Posterior cingulate gyrus (tissue), 11 donors: ENCODE measurements at places on chromosomes 7 and 10.

GRCh38 chr10:3442451-3442990 is 269.9 kb upstream of the PITRM1 start:
- DNase-seq = no peak

GRCh38 chr7:114854369-114854768 is 67.5 kb upstream of the MDFIC start:
- no peak for DNase-seq

GRCh38 chr7:128424686-128425275 is 15.0 kb upstream of the IMPDH1 start:
- no peak for DNase-seq

DNA sequence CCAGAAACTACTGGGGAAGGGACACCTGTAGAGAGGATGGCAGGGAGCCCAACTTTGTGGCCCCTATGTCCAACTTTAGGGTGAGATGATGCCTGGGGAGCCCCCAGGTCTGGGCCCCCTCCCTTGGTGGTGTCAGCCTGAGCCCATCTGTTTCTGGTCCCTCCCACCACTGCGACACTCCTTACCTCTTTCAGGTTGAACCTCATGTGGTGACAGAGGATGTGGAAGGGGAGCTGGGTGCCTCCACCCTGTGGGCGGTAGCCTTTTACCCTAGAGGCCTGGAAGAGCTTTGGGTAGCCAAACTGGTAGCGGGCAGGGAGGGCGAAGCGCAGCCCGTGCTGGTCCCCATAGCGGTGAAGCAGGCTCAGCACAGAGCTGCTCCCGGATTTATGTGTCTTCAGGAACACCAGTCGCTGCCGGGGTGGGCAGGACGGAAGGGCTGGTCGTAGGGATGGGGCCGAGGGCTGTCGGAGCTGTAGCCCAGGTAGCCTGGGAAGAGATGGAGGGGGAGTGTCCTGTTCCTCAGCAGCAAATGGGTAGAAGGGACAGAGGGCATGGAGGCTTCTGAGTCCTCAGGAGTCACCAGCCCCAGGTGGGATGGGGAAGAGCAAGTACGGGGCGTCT is 2.0 kb downstream of the GAL3ST4 start:
- DNase-seq = no peak

- no peak for DNase-seq
Measured at GRCh38 chr10:4107285-4107851, 322.4 kb upstream of the KLF6 start.

GRCh38 chr10:83212632-83213334 is 926.5 kb upstream of the GHITM start:
- no peak for DNase-seq

DNA sequence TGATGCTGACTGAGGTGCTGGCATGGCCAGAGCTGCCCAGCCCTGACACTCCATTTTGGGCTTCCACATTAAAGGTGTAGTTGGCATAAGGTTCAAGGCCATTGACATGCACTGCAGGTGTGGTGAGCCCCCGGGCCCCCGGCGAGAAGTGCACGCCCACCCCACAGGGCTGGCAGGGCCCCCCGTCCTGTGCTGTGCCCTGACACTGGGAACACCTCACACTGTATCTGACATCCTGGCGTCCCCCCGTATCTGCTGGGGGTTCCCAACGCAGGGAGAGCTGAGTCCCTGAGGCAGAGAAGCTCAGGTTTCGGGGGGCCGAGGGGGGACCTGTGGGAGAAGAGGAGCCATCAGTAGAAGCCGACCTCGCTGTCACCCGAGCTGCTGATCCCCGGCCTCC is 10.0 kb downstream of the EPHA1 start:
- no peak for DNase-seq

DNA sequence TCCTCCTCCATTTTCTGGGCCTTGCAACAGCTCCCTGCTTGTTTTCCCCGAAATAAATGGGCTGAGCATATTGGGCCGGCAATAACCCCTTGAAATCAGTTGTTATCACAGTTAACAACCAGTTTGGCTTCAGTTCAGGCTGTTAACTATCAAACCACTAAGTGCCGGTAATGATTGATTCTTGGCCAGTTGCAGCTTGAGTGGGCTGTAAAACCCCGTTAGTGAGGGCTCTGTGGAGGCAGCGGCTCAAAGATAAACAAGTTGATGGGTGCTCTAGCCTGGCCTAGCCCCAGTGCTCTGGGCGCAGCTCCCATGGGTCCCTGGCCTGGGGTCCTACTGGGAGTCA is 8.3 kb downstream of the FGF8 start:
- DNase-seq = no peak

GRCh38 chr10:110918269-110918642 is 724 bp downstream of the BBIP1 start:
- DNase-seq = peak; percentile 94

DNA sequence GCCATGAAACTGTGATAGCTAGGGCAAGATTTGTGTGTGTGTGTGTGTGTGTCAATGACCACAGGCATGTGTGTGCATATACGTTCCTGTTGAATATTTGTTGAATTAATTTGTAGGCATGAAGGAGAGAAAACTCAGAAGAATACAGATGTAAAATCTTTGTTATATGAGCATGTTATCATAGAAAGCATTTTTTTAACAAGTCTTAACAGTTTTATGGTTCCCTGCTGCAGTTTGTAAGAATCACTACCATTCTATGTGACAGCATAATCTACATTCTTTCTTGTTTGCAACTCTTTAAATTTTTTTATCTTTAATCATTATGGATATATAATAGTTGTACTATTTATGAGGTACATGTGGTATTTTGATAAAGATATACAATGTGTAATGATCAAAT is 130.3 kb downstream of the CD36 start:
- no peak for DNase-seq

- no peak for DNase-seq
Measured at GRCh38 chr7:43904533-43905208, 1.7 kb downstream of the URGCP start.

- DNase-seq = no peak
Measured at GRCh38 chr7:106568680-106569499, 92.1 kb downstream of the CCDC71L start.

DNA sequence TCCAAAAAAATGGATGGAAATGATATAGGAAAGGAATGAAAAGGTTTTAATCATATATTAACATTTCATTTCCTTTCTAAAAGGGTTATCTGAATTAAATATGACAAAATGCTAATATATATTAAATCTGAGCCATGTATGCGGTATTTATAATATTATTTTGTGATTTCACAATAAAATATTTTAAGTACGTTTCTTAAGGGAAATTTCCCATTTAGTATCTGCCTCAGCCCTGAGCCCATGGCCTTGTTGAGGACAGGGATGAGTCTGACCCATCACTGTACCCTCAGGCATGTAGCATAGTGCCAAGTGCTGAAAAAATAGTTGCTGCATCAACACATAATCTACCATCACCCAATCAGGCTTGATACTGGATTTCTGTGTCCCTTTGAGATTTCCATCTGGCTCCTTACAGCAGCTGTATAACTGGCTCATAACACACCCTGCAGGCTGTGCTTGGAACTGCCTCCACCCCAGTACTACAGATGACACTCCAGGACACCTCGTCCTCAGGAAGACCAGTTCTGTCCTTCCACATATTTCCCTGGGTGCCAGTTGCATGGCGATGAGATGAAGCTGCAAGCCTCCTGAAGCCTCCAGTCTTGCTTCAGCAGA is 59.4 kb upstream of the ASAH2 start:
- no peak for DNase-seq

DNA sequence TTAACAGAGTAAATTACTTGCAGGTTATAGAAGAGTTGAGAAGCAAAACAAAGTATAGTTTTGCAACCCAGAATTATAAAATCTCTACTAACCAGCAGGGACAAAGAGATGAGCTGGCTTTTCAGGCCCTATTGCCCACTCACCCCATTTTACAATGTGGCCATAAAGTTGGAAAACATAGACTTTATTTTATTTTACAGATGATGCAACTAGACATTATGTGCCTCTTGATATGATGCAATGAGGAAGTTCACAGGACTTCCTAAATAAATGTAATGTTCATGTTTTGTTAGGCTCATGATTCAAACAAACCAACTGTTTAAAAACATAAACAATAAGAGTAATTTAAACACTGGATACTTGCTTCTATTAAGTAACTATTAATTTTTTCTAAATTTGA is 141.1 kb upstream of the WNT16 start:
- no peak for DNase-seq

DNA sequence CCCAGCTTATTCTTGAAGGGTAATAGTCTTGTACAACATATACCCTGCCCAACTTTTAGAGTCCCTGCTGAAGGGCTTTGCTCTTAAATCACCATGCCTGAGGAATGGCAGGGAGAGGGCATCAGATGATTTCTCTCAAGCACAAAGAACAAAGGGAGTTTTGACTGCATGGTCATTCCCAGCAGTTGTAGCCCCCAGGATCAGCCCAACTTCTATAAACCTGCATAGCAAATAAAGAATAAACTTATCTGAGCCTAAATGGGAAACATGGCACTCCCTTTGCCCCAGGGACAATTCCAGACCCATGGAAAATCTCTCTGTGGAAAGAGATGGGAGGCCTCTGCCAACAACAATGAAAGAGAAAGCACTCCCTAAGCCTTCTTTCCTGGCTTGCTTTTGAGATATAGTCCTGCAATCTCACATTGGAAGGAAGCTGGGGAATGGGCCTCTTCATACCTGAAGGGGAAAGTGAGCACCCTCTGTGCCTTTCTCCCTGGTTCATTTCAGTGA is 18.7 kb downstream of the CADPS2 start:
- DNase-seq = no peak
